Left hindlimb (tissue), 1 donor: ENCODE measurements at places on chromosomes 3 and 15.

GRCh38 chr3:117763561-117763960, 1054.0 kb downstream of the TUSC7 start:
- no peak for DNase-seq

GRCh38 chr15:89809093-89809786, 5.4 kb downstream of the ANPEP start:
- no peak for DNase-seq

- no peak for DNase-seq
Observed at GRCh38 chr15:87597346-87598052, 659.0 kb downstream of the NTRK3 start.

DNA sequence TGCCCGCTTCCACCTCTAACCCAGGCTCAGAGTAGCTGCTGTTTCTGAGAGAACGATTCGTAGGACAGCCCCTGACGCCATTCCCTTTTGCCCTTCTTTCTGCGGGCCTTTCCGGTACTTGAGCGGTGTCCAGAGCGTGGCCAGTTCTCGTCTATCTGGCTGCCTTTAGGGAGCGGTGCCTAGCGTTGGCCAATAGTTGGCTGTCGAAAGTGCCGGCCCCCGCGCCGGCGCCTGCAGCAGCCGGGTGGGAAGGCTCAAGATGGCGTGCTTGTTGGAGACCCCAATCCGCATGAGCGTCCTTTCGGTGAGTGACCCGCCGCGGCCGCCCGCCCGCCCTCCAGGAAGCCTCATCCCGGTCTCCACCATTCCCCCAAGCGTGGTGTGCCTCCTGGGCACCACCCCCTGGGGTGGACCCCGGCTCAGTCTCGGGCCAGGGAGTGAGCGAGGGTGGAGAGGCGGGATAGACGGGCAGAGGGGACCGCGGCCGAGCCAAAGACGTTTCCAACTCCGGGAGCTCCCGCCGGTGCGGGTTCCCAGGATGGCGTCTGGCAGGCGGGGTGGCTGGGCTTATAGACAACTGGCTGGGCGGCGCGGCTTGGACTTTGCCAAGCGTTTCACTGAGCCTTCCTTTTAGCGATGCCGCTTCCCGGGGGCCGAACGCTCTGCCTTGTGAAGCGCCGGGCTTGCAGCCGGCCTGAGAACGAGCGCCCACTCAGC, at the start of gene ARMC8:
Gene ARMC8, plus strand, starts transcription at position 6 of the 717 bp plus-strand sequence. Its CDS starts 254 bp downstream, at position 260.
- peak; percentile 92 for DNase-seq

- DNase-seq: no peak
Observed at GRCh38 chr3:151228666-151229040, 25.6 kb upstream of the GPR171 start.
